ENCODE measurements at places on chromosomes 3 and 15.

- no peak for DNase-seq
Measured at GRCh38 chr3:98982351-98982750, 80.9 kb upstream of the DCBLD2 start.

GRCh38 chr3:194304186-194304917 is 46.8 kb downstream of the CPN2 start:
- DNase-seq: no peak

DNA sequence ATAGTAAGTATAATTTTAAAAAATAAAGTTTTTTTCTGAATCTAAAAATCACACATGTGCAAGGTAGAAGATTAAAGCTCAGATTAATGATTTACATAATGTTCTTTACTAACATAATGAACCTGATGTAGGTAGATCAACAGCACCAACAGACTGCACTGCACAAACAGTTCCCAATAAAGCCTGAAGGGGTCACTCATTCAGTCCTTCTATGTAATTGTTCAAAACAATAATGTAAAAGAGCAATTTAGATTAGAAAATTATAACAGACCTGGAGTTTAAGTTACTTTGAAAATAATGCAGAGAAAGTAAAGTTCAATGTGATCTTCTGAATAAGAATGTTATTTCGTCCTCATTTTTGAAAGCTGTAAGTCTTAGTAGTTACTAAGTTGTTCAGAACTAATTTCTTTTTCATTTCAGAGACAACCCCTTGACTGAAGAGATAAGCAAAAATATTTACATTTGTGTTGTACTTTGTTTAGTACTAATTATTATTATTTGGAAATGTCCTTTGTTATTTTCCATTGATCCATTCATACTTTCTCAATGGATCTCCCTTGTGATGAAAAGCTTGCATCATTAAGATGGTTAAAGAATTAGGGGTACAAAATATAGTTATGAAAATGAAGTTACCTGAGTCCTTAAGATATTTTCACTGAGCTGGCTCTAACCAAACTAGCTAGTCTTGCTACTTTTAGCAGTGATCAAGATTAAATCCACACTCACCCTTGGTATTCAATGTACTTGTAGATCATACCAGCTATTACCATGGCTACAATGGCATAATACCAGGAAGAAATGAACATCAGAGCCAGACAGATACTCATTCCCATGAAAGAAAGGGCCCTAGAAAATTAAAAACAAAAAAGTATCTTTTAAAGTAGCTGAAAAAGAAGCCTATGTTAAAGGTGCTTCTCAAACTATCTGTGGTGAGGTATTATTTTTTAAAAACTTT is 16.8 kb downstream of the EMC4 start:
- peak; percentile 13 for DNase-seq

DNA sequence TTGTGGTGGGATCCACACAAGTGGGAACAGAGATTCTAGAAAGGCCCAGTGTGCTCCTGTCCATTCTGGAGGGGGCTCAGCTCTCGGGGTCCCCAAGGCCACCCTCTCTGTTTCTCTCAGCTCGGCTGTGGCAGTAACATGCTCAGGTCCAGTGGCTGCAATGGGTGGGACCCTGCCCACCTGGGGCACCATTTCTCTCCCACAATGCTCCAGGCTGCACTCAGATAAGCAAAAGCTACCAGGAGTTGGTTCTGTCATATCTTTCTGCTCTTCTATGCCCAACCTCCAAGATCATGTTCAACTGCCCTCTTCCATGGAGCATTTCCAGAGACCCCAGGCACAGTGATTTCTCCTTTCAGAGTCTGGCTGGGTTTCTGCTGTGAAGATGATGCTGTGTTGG is 40.8 kb downstream of the ITGA11 start:
- DNase-seq: no peak

GRCh38 chr15:43249699-43250203 is 17.0 kb downstream of the TGM5 start:
- no peak for DNase-seq

DNA sequence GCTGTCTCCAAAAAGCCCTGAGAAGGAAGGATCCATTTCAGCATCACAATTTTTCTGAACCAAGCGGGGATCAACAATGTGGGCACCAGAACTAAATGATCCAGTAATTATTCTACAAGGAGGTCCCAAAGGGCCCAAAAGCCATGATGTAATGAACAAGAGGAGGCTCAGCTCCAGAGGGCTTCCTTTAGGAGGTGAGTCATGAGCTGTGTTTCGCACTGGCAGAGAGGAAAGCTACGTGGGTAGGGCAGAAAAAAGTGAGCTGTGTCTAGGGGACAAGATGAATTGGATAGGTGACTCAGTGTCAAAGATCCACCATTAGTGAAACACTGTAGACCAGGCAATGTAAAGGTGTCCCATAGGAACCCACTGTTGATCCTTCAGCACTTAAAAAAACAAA is 113.4 kb downstream of the RORA start:
- no peak for DNase-seq

DNA sequence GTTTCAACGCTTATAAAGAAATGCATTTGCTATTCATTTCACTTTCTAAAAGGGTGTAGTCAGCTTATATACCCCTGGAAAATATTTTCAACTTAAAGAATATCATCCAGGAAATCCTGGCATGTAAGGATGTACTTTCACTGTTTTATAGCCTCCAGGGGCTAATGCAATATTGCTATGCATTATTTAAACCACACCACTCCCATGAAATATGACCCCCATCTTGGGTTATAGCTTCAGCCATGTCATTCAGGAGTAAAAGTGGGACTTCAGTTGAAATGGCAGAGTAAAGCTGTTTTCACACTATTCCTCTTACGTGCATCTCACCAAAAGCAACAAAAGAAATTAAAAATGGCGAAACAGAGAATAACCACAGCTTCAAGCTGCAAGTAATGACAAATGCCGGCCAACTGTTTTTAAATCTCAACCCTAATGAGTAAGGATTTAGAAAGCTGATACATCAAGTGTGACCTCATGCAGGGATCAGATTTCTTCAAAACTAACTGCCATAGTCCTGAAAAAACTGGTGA is 84.5 kb downstream of the COL6A6 start:
- DNase-seq: no peak

GRCh38 chr15:62647202-62647842 is 395.2 kb upstream of the TPM1 start:
- DNase-seq: no peak

DNA sequence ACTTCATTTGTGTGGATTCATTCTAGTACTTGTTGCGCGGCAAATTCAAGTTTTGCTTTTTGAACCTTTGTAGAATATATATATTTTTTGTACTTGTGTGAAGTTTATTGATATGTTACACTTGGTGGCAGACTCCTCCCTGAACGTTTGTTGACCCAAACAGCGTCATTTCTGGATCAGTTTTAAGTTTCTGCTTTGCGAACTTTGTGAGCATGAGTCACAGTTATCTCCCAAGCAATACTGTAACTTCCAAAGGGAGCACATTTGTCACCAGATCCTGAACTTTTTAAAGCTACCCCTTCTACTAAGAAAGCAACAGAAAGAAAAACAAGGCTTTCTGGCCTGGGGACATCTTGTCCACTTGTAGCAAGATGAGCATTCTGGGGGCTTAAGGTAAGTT is 74.8 kb upstream of the CACNA2D3 start:
- no peak for DNase-seq

DNA sequence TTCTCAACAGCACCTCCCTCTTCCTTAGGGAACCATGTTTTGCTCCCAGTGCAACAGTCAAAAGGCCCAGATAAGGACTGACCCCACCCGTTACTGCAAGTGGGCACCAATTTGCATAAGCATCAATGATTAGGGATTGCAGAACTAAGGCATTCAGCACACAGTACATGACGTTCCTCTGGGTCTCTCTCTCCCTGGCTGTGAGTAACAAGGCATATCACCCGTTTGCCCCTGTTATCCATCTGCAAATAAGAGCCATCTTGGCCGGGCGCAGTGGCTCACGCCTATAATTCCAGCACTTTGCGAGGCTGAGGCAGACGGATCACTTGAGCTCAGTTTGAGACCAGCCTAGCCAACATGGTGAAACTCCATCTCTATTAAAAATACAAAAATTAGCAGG is 18.8 kb downstream of the MAGI1 start:
- DNase-seq: no peak

DNA sequence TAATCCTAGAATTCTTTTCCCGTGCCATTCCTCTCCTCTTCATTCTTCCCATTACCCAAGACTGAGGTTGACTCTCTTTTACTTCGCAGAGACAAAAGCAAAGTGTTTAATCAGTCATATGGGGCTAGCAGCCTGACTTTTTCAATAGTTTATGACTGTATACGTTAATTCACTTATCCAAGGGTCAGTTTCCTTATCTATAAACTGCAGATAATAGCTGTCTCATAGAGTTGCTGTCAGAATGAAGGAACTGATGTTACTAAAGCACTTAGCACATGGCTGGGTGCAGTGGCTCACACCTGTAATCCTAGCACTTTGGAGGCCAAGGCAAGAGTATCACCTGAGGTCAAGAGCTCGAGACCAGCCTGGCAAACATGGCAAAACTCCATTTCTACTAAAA is 43.5 kb upstream of the ULK4 start:
- DNase-seq: no peak

DNA sequence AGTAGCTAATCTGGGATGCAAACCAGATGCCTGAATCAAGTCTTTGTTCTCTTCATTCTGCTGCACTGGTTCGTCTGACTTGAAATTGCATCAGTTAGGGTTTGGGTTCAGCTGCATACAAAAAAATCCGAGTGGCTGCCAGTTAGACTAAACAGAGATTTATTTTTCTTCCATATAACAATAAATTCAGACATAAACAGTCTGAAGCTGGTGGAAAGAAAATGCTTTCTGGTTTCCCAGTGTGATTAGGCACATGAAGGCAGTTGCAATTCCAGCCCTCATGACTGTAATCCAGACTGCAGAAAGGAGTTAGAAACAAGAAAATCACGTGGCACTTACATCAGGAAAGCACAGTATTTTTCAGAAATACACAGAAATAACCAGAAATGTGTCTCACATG is 930.7 kb downstream of the MCTP2 start:
- no peak for DNase-seq

GRCh38 chr3:128984596-128984995 is 9.3 kb downstream of the CFAP92 start:
- no peak for DNase-seq

DNA sequence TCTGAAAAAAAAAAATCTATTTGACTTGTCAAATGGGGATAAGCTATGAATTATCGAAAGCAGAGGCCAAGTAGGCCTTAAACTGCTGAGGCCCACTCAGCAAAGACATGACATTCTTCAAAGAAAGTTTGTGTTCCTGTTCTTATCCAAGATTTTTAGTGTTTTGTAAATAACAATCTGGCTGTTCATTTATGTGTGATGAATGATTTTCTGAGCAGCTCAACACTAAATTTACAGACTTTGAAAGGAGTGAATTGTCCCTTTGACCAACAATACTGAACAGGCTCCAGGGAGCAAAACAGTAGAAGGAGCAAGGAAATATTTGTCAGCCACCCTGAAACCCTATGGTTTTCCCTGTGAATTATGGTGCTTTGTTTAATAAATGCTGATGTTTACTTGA is 512.6 kb upstream of the NAALADL2 start:
- DNase-seq: no peak

- no peak for DNase-seq
Measured at GRCh38 chr3:131218196-131218595, 163.4 kb upstream of the NUDT16 start.

DNA sequence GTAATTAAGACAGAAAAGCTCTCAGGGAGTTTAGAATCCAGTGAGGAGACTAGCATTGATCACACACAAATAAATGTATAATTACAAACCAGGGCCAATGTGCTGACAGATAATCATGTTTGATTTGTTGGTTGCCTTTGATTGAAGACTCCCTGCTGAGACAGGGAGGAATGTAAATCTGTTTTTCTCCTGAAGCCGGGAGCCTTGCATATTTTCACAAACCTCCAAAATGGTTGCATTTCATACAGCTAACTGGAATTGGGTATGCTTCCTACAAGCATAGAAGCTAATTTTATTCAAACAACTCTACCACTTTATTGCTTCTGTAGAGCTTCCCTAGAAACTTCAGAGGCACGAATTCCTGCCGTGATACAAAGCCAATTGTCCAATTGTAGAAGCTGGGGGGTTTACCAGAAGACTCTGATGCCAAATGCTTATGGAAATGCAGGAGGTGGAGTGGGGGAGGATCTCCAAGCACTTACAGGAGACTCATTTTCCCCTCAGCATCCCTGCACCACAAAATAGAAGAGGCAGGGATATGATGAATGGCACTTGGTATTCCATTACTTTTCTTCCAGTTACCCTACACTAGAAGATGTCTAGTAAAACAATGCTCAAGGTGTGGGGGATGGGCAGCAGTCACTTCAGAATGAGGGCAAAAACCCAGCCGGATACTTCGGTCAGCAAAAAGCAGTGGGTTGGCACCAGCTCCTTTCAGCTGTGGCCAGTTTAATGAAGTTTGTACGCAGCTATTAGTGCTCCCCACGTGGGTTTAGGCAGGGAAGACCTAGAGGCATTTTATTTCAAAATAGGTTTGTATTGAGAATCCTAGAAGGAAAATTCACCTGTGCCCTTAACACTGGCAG is 11.4 kb upstream of the MEX3B start:
- no peak for DNase-seq

DNA sequence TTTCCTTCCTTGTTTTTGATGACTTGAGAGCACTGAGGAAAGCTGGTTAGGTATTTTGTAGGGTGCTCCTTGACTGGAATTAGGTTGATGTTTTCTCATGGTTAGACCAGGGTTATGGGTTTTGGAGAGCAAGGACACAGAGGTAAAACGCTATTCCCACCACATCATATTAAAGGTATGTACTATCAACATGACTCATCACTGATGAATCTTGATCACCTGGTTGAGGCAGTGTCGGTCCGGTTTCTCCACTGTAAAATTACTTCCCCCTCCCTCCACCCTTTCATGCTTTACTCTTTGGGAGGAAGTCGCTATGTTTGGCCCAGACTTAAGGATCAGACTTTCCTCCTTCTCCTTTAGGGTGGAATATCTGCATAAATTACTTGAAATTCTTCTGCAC is 201.6 kb downstream of the EDEM1 start:
- DNase-seq: no peak

- no peak for DNase-seq
Measured at GRCh38 chr3:156455839-156456238, 99.1 kb downstream of the SSR3 start.

- DNase-seq: no peak
Measured at GRCh38 chr15:42374810-42375209, 15.5 kb downstream of the CAPN3 start.

DNA sequence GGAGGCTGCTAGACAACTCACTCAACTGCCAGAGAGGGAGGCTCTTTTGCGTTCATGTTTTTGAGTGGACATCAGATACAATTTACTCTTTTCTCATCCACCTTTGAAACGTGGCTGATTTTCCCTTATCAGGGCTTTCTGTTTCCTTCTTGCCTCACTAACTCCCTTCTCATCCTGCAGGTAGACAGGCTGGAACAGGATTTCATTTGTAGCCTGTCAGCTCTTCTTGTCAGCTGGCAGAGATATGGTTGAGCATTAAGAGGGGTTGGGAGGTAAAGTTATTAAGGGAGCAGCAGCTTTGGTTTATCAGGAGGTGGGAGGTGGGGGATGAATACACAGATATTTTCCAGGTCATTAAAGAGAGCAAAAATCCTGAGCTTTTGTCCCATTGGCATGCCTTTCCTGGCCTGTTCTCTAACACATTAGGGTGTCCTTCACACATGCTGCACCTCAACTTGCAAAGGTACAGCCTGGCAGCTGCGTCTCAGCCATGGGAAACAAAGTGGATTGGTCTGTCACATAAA is 73.5 kb downstream of the PPM1L start:
- DNase-seq: no peak
